ENCODE measurements at places on chromosomes 12 and 14.

DNA sequence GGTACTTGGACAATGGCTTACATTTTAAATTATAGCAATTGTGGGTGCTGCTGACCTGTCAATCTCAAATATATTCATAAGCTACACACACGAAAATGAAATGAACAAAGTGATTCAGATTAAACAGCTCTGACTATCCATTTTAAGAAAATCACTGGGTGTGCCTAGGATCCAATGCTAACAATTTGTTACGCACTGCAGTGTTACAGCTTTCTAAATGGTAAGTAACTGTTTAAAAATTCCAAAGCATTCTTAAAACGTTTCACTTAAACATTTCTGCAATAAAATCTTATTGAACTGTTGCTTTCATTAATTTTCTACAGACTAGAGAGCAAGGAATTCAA is 18.9 kb downstream of the LMO3 start:
- DNase-seq: no peak

DNA sequence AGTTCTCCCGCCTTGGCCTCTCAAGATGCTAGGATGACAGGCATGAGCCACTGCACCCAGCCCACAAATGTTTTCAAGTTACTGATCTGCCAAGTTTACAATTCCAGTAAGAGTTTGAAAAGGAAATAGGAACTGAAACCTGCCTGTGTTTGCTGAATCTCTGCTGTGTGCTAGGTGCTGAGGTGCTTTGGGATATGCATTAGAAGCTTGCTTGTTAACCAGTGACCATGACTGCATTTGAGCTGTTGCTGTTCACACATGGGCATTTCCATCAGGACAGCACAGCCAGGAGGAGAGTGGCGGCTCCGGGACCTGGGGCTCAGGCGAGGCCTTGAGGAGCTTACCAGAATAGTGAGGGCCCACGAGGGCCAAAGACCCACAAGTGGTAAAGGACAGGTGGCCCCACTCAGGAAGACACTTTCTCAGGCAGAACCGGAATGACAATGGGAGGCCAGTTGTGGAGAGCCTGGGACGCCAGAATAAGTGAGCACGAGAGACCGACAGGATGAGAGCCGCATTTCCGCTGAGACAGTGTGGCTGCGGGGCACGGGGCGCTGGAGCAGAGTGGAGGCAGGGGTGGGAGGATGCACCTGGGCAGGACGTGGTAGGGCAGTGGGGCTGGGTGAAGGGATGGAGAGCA is 54.5 kb upstream of the MMP17 start:
- DNase-seq: no peak

DNA sequence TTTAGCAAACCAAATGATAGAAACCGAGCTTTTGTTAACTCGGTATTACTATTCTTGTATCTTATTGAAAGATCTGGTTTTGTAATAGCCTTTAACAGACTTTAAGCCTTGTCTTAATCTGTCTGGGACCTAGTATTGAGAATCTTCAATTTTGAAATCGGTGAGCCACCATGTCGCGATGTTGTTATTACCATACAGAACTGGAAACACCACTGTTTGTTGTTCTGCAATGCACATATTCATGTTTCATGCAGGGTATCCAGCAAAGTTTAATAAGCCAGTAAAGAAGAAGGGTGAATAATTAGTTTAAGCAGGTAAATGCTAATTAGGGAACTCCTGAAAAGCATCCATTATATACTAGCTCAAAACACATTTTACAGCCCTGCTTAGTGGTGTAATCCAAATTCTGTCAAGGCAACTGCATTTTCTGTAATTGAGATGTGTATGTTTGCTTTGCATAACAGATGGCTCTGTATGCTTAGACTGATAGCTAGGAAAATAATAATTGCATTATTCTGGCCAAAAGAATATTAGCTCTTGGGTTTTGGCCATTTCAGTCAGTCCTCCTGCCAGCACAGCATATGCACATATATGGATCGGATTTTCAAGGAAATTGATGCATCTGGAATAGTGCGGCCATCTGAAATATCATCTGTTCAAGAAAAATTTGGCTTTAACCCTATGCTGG is 389.2 kb downstream of the EGLN3 start:
- peak; percentile 88 for DNase-seq

DNA sequence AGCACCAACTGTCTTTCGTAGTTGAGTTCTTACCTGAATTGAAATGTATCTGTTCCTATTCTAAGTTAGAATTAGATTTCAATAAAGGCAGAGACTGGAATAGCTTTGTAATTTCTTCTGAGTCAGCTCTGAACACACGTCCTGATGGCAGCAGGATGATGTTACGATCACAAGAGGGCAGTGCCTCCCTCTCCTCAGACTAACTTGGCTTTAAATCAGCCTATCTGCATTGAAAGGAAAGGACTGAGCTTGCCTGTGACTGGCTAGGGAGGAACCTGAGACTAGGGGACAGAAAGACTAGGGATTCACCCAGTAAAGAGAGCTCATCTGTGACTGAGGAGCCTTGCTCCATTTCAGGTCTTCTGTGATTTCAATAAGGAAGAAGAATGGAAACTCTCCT is 323.7 kb upstream of the OR4E1 start:
- DNase-seq: no peak

- no peak for DNase-seq
Measured at GRCh38 chr14:65304239-65304638, 108.3 kb upstream of the FUT8 start.

DNA sequence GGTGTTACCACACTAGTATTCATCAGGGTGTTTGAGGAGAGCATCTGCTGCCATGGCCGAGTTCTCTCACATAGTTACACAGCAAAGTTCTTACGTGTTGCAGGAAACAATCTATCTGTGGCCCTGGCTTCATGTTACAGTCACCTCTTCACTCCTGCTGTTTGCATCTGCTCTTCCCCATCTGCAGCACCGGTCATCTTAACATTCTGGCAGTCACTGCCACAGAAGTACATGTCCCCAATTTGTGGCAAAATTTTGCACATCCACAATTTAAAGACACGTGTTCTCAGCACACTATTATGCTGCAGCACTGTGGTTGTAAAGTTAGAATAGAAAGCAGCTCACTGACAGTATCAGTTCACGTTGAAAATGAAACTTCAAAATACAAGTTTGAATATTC is 23.2 kb downstream of the MAPK1IP1L start:
- peak; percentile 47 for DNase-seq

DNA sequence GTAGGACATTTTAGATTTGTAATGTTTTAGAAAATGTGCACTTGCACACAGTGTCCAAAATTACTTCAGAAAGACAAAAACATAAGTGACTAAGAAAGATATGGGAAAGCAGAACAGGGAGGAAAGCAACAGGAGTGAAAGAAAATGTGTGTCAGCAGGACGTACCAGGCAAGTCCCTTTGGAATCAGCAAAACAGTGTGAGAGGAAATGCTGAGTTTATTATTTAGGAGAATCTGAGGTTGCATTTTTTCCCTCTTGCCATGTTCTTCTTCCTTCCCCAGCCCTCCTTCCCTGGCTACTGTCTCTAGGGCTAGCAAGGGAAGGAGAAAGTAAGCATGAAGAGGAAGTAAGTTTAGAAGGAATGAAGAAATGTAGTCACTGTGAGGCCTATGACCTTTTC is 67.7 kb upstream of the CD163 start:
- DNase-seq: no peak

GRCh38 chr12:26726956-26727355 is 106.0 kb downstream of the ITPR2 start:
- no peak for DNase-seq

GRCh38 chr12:12551115-12551514 is 11.5 kb downstream of the DUSP16 start:
- DNase-seq: no peak

GRCh38 chr12:111093428-111094142 is 173.2 kb upstream of the MYL2 start:
- DNase-seq: no peak

DNA sequence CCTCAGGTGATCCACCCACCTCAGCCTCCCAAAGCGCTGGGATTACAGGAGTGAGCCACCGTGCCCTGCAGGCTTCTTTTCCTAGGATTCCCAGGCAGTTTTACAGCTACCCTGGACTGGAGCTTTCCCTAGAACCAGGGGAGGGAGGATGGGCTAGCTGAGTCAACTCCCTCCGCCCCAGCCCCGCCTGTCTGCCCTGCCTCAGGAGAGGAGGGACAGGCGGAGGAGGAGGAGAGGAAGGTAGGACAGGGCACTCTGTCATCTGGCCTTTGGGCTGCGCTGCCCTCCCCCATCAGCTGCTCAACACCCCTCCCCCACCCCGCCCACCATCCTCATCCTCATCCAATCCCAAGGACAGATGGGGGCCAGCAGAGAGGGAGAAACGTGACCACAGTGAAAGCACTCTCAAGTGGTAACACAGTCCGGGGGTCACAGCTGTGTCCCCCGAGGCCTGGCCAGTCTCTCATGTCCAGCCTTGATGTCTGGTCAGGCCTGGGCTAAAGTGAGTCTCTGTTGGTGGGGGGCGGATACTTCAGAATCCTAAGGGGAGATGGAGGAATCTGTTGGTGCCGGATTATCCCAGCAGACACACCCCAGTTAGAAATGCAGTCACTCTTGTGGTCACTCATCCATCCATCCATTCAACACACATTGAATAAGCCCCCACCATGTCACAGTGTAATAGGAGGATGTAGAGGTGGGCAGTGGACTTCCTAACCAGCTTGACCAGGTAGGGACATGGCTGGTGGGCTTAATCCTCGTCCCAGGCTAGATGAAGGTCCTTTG is 12.3 kb downstream of the FIGNL2 start:
- peak; percentile 15 for DNase-seq

- DNase-seq: no peak
Measured at GRCh38 chr12:20596061-20596460, 99.1 kb upstream of the SLCO1C1 start.

DNA sequence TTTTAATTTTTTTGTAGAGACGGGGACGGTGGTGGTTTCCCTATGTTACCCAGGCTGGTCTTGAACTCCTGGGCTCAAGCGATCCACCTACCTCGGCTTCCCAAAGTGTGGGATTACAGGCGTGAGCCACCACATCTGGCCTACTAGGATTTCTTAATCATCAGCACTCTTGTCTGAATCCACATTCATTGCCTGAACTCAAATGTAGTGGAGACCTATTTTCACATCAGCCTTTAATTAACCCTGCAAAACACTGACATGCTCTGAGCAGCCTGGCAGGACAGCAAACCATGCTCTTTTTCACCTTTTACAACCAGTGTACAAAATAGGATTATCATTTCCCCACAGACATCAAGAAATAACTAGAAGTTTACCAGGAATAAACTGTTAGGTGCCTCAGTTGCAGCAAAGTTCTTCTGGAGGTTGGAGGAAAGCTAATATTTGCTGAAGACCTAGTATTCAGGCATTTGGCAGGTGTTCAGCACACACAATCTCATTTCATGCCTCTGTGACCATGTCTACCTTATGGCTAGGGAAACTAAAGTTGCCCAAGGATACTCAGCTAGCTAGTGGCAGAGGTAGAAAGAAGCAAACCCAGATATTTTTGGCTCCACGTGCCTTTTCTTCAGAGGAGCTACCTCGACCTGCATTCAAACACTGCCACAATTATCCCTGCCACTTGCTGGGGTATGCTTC is 37.7 kb downstream of the CFL2 start:
- peak; percentile 73 for DNase-seq

Measured in NCI-H524 (cell line).